ENCODE measurements at places on chromosomes 6 and 20.

GRCh38 chr6:139687055-139687454, 312.6 kb upstream of the CITED2 start:
- H3K4me1 ChIP-seq: no peaks in the 10 kb centered on the region
- no peaks in the 10 kb centered on the region for H3K36me3 ChIP-seq
- H3K27me3 ChIP-seq: no peaks in the 10 kb centered on the region
- DNase-seq: no peak
- no peak overlapping the region for H3K4me3 ChIP-seq

DNA sequence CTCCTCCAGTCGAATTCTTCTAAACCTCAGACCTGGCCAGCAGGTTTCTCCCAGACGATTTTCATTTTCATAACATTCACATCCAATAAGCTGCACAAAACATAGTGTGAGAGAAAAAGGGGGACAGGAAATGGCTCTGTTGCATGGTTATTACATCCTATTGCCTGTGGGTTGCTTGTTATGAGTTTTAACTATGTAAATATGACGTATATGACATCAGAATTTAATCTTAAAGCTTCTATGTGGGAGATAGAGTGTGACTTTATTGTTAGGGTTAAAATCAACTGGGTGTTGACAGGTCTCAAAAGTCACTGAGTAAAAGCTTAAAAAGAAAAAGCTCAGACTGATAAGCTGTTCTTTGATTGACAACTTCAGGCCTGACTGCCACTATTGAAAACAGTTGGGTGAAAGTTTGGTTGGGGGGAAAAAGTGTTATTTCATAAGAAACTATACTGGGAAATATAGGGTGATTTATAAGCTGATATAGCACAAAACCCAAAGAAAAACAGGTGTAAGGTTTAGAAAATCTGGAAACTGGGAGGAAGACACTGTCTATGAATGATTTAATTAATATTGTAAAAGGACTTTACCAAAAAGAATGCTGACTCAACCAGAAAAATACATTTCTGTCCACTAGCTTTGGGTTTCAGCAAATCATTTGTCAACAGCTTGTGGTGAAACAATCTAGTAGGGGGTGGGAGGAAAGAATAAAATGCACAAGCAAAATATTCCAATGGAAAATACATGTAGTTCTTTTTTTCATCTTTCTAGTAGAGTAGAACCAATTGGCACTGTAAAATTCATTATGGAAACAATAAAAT, 134.1 kb upstream of the CEP162 start:
- no peak overlapping the region for H3K4me3 ChIP-seq
- DNase-seq: no peak
- no peaks in the 10 kb centered on the region for H3K36me3 ChIP-seq

GRCh38 chr6:22132656-22133055, 164.2 kb downstream of the PRL start:
- H3K27ac ChIP-seq: no peak overlapping the region
- H3K4me3 ChIP-seq: no peak overlapping the region
- no peak for DNase-seq
- H3K4me1 ChIP-seq: no peaks in the 10 kb centered on the region

GRCh38 chr20:1924910-1925861, 30.0 kb downstream of the SIRPA start:
- no peaks in the 10 kb centered on the region for H3K4me1 ChIP-seq
- no peak overlapping the region for H3K27ac ChIP-seq
- no peak overlapping the region for H3K4me3 ChIP-seq
- no peaks in the 10 kb centered on the region for H3K36me3 ChIP-seq
- H3K27me3 ChIP-seq: no peaks in the 10 kb centered on the region

DNA sequence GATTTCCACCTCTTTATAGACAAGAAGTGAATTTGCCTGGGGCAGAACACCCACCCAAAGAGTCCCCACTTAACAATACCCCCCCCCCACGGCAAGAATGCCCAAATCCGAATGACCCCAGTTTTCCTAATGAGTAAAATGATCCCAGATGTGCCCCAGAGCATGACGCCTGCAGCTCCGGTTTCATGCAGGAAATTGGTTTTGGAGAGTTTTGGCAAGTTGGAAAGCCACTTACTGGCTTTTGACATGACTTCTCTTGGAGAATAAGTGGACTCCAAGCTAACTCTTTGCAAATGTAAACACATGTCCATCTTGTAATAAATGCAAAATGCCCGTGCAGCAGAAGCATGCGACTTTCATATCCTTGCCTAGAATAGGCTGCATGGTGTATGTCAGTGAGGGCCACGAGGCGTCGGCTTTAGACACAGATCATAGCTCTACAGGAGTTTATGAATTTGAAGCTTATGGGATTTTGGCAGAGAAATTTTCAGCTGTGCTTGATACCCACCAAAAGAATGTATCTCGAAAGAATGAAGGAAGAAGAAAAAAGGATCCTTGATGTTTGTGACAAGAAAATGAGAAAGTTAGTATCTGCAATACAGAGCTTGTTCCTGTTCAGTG, 24.2 kb downstream of the EDN3 start:
- no peak overlapping the region for H3K4me3 ChIP-seq
- no peaks in the 10 kb centered on the region for H3K36me3 ChIP-seq
- no peaks in the 10 kb centered on the region for H3K4me1 ChIP-seq

- no peaks in the 10 kb centered on the region for H3K36me3 ChIP-seq
- no peak overlapping the region for H3K4me3 ChIP-seq
- H3K4me1 ChIP-seq: no peaks in the 10 kb centered on the region
- no peak overlapping the region for H3K27ac ChIP-seq
- no peaks in the 10 kb centered on the region for H3K27me3 ChIP-seq
Measured at GRCh38 chr6:80744213-80744612, 637.7 kb downstream of the BCKDHB start.

- H3K27ac ChIP-seq: no peak overlapping the region
- DNase-seq: no peak
- H3K36me3 ChIP-seq: no peaks in the 10 kb centered on the region
- no peak overlapping the region for H3K4me3 ChIP-seq
Measured at GRCh38 chr6:148438632-148439031, 96.0 kb downstream of the SASH1 start.

GRCh38 chr6:83605517-83605916, 93.2 kb downstream of the PRSS35 start:
- no peaks in the 10 kb centered on the region for H3K4me1 ChIP-seq
- no peaks in the 10 kb centered on the region for H3K36me3 ChIP-seq
- no peak for DNase-seq
- no peaks in the 10 kb centered on the region for H3K27me3 ChIP-seq

DNA sequence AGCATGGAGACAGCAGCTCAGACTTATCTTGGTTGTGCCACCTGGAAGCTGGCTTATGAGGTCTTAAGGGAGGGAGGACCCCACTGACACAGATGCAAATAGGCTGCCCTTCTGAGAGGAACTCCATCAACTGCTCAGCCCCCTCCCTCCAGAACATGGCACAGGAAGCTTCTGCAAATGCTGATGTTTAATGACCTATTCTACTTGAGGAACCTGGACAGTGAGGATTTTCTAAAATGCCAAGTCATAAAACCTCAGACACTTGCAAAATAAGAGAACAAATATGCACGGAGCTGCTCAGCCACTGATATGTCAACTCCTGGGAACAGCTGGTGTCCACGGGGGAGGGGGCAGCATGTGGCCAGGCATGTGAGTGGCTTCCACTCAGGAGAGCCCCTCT, 3.5 kb downstream of the CST9 start:
- H3K27me3 ChIP-seq: peaks cover 11% of the 10 kb centered on the region
- H3K27ac ChIP-seq: no peak overlapping the region
- H3K4me1 ChIP-seq: no peaks in the 10 kb centered on the region
- H3K36me3 ChIP-seq: no peaks in the 10 kb centered on the region

GRCh38 chr20:59508729-59509128, 95.6 kb upstream of the PHACTR3 start:
- no peaks in the 10 kb centered on the region for H3K4me1 ChIP-seq
- H3K36me3 ChIP-seq: no peaks in the 10 kb centered on the region
- DNase-seq: no peak

- no peak overlapping the region for H3K4me3 ChIP-seq
- peaks cover 3% of the 10 kb centered on the region for H3K36me3 ChIP-seq
- no peaks in the 10 kb centered on the region for H3K4me1 ChIP-seq
- H3K27ac ChIP-seq: no peak overlapping the region
Measured at GRCh38 chr6:168615837-168616236, 174.9 kb downstream of the SMOC2 start.

GRCh38 chr20:44911264-44911921, 1.5 kb downstream of the PABPC1L start:
- H3K36me3 ChIP-seq: peaks cover 40% of the 10 kb centered on the region
- no peak overlapping the region for H3K27ac ChIP-seq
- peak overlapping the region; percentile 37 for H3K4me3 ChIP-seq

DNA sequence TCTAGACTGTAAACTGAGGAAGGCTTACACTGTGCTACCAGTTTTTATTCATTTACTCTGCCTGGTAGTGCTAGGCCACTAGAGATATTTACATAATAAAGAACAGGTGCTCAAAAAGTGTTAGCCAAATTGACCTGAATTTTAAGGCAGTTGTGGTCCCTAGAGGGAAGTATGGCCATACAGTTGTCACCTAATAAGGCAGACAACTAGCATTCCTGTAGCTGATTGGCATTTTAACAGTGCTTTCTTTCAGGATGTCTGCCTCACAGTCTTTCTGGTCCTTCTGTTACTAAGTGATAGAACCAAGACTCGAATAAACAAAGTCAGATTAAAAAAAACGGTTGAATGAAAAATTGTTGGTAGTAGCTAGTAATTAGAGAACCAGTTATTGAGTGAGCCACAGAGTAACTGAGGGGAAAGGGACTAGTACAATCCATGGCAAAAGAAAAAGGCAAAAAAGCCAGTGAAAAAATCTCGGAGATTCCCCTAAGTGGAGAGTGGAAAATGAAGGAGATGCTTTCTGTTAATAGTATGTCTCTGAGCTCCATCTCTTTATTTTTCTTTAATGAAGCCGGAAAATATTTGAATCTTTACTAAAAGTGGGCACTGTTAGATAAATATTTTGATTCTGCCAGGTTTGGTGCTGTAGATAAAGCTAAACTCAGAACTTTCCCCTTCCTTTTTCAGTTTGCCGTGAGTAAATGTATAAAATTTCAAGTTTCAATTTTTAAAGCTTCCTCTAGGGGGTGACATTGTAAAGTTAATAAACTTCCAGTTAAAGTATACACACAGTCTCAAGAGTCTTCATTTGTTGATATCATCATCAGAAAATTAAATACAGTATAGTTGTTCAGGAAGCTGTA, 9.1 kb downstream of the VTA1 start:
- H3K36me3 ChIP-seq: peaks cover 4% of the 10 kb centered on the region
- no peaks in the 10 kb centered on the region for H3K27me3 ChIP-seq
- no peak overlapping the region for H3K27ac ChIP-seq
- H3K4me1 ChIP-seq: peaks cover 21% of the 10 kb centered on the region

DNA sequence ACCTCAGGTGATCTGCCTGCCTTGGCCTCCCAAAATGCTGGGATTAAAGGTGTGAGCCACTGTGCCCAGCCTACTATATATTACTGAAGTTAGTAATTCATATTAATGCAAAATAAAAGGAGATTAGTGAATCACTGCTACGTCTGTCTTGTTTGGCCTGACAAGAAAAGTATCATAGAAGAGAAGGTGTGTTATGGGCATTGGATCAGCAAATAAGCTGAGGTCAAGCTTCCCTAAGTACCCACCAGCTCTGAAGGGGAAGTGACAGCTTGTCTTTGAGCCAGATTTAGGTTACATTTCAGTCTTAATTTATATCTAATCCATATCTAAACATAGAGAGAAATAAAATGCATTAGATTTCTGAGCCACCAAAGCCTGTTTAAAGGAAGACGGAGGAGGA, 7.1 kb downstream of the SGK1 start:
- H3K4me3 ChIP-seq: no peak overlapping the region
- H3K4me1 ChIP-seq: peaks cover 7% of the 10 kb centered on the region
- DNase-seq: no peak
- H3K27me3 ChIP-seq: peaks cover 16% of the 10 kb centered on the region

DNA sequence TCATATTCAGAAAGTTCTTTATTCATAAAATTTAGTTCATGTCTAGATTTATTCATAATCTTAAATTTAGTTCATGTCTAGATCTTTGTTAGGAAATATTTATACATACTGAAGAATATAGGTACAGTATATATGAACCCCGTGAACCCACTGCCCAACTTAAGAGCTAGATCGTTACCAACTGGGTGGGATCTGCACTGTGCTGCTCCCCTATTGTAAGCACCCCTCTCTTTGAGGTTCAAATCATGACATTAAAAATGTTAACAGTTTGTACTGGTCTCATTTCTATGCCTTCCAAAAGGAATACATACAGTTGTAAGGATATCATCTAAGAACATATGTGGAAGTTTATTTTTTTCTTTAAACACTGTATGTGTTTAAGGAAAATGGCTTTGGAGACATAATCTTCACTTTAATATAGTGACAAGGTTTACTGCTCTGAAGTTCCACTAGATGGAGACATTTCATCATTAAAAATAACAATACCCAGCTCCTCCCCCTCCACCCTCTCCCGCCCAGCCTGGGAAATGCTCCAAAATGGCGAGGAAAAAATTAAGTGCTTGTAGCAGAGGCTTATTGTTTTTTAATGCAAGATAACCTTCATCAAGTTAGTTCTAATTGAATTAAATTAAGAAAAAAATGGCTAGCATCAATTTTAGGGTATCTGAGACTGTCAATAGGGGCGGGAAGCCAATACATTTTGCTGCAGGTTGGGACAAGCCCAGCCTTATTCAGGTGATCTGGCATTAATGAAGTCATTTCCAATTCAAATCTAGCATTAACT, 104.1 kb upstream of the TRAF3IP2 start:
- H3K36me3 ChIP-seq: peaks cover 58% of the 10 kb centered on the region
- no peaks in the 10 kb centered on the region for H3K27me3 ChIP-seq
- H3K4me3 ChIP-seq: no peak overlapping the region
- peak overlapping the region; percentile 82 for H3K27ac ChIP-seq
- DNase-seq: peak; percentile 66

DNA sequence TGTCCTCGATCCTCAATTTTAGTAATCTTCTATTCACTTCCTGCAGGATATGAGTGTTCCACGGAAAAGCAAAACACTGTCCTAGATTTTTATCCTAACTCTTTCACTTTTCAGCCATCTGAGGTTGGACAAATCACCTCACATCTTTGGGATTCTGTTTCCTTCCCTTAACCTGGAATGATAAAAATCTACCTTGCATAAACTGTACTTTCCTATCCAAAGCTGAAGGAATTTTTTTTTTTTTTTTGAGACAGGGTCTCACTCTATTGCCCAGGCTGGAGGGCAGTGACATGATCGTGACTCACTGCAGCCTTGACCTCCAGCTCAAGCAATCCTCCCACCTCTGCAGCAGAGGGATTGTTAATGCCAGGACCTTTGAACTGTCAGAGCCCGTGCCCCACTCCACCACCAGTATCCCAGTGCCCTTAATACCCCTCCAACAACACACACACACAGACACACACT, 20.5 kb downstream of the CAPN11 start:
- no peak overlapping the region for H3K27ac ChIP-seq
- peaks cover 9% of the 10 kb centered on the region for H3K4me1 ChIP-seq
- H3K36me3 ChIP-seq: no peaks in the 10 kb centered on the region
- DNase-seq: no peak

DNA sequence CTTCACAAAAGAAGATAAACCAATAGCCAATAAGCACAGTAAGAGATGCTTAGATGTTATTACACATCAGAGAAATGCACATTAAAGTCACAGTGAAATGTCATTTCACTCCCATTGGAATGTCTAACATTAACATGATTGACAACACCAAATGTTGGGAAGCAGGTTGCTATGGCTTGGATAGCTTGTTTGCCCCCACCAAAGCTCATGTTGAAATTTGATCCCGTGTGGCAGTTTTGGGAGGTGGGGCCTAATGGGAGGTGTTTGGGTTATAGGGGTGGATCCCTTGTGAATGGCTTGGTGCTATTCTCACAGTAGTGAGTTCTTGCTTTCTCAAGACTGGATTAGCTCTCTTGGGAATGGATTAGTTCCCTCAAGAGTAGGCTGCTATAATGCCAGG, 44.8 kb downstream of the MRAP2 start:
- no peak for DNase-seq
- H3K27me3 ChIP-seq: peaks cover 3% of the 10 kb centered on the region
- H3K27ac ChIP-seq: no peak overlapping the region
- H3K4me1 ChIP-seq: no peaks in the 10 kb centered on the region
- no peak overlapping the region for H3K4me3 ChIP-seq
